GF-D8 (cell line): ENCODE measurements at places on chromosomes 11 and 22.

GRCh38 chr11:25587496-25587895, 744.4 kb upstream of the ANO3 start:
- DNase-seq, result no peak

- DNase-seq, result no peak
These were observed 128.4 kb downstream of the BUD13 start for GRCh38 chr11:116644201-116644940.

DNA sequence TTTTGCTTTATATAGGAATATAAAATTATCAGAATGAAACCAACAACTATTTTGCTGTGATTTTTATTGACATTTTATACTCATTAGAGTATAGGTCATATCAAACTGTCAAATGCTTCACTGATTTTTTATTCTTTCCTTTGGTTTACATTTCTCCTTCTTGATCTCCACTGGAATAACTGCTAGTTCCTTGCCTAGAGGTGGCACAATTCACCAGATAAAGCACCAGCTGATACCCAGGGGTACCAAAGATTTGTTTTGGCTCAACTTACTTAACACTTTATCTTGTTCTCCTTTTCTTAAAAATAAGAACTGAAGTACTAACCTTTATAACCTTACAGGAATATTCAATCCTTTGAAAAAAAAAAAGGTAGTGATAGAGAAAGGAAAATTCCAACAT, 725.1 kb upstream of the CHORDC1 start:
- DNase-seq, result no peak

DNA sequence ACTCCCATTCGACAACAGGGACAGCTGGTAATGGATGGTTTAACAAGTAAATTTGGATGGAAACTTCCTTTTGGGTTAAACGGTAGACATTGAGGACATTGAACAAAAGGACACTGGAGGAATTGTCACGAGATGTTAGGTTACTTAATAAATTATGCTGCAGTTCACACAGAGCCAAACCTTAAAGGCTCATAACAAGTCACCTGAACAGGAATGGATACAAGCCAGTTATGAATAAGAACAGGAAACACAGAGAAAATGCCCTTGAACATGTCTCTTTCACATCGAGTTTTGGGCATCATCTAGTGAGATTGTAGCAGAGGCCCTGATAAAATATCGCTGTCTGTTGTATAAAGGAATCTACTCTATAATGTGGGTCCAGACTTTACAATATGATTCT, 65.6 kb downstream of the CD44 start:
- no peak for DNase-seq

DNA sequence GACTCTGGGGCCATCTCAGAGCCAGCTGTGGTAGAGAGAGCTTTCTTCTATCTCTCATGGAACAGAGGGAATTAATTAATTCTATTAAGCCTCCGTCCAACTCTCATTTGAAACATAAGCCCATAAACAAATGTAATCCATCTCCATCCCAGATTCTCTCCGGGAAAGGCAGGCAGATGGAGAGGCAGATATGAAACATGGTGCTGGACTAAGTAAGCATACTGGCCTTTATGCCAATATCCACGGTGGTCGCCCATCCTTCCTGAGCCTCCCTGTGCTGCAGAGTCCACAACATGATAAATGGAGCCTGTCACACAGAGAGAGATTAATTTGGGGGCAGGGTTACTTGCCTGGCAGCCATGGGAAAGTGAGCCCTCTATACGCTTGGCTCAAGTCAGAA, 44.8 kb downstream of the PRR5L start:
- DNase-seq, result no peak
